HCT116 (cell line): ENCODE measurements at places on chromosomes 3 and 15.

GRCh38 chr15:48352474-48353072 is 21.3 kb downstream of the DUT start:
- peak; percentile 77 for DNase-seq

DNA sequence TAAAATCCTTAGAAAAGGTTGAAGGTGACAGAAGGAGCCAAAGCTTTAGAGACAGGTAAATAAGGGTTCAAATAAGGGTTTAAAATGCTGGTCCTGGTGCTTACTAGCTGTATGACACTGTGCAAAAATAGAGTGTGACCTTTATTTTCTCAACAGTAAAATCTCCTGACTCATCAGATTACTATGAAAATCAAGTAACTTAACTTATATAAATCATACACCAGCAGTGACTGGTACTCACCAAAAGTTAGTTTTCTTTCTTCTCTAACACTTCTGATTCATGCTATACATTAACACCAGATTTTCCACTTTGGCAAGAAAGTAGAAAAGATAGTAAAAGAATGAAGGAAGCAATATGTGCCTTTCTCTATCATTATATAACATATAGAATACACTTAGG is 205.9 kb upstream of the GBE1 start:
- DNase-seq: no peak

DNA sequence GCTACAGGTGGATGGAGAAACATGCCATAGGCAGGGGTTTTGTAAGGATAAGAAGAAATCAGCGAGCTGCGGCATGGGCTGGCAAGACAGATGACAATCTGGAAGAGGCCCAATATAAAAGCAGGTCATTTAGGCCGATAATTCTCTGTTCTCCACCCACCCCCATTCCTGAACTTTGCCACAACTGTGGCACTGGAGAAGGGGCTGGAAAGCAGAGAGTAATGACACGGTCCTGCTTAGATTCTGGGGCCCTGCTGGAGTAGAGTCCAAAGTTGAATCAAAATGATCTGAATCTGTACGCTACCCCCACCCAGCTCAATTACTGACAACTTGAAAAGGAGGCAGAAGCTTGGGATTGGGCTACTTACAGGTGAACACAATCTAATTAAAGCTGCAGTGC is 18.4 kb upstream of the BUB1B start:
- DNase-seq: no peak

GRCh38 chr15:75059607-75060006 is 36.2 kb downstream of the PPCDC start:
- DNase-seq: no peak

DNA sequence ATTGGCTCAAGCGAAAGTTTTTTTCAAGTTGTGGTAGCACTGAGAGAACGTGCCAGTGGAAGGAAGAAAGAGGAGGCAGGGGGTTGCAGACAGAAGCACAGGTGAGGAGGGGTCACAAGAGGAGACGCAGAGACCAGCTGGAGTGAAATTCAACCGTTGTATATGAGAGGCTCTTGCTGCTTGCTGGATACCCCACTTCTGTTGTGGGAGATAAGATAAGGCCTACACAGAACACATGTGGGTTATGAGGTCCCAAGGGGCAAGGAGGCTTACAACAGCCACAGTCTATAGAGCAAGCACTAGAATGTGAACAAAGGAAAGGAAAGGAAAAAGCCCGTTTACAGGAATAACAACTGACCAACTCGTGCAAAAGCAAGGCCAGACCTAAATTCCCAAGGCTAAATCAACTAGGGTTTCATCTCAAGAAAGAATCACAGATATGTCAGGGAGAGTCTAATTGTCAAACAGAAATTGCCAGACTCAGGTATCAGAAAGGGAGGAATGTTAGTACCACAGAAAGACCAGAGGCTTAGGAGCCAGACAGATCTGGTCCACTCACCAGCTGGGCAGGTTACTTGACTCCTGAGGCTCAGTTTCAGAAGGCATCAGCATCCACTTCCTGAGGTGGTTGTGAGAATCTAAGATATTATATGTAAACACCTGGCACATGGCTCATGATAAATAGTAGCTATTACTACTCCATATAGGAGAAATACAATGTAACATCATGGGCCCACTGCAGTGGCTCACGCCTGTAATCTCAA is 60.9 kb downstream of the MSL2 start:
- no peak for DNase-seq

- no peak for DNase-seq
Observed at GRCh38 chr15:79629687-79630086, 197.6 kb downstream of the MINAR1 start.

DNA sequence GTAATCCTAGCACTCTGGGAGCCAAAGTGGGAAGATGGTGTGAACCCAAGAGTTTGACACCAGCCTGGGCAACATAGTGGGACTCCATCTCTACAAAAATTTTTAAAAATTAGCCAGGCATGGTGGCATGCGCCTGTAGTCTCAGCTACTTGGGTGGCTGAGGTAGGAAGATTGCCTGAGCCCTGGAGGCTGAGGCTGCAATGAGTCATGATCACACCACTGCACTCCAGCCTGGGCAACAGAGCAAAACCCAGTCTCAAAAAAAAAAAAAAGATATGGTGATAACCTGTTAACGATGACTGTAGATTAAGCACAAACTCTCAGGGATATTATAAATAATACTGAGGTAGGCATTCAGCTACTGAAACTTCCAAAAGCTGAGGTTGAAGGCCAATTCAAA is 107.5 kb downstream of the SLC49A4 start:
- DNase-seq: no peak

DNA sequence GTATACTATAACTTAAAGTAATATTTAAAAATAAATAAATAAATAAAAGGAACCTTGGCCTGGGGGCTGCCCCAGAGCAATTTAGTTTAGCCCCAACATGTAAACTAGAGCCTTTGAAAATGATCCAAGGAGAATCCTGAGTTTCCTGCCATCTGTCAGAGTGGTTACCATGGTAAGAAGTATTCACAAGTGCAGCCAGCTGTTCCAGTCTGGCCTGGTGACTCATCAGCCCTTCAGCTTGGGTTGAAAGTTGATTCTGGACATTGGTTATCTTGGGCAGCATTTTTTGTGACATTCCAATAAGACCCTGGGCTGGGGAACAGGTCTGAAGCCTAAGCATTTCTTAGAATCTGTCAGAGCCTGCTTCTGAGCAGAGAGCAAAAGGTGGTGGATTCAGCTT is 72.7 kb upstream of the LRTM1 start:
- DNase-seq: no peak

- DNase-seq: peak; percentile 28
Observed at GRCh38 chr15:41022487-41023090, 69.3 kb downstream of the CHAC1 start.

- DNase-seq: peak; percentile 54
Observed at GRCh38 chr3:127970966-127971592, 56.0 kb downstream of the KBTBD12 start.

GRCh38 chr15:85757939-85758654 is 36.6 kb downstream of the KLHL25 start:
- no peak for DNase-seq

DNA sequence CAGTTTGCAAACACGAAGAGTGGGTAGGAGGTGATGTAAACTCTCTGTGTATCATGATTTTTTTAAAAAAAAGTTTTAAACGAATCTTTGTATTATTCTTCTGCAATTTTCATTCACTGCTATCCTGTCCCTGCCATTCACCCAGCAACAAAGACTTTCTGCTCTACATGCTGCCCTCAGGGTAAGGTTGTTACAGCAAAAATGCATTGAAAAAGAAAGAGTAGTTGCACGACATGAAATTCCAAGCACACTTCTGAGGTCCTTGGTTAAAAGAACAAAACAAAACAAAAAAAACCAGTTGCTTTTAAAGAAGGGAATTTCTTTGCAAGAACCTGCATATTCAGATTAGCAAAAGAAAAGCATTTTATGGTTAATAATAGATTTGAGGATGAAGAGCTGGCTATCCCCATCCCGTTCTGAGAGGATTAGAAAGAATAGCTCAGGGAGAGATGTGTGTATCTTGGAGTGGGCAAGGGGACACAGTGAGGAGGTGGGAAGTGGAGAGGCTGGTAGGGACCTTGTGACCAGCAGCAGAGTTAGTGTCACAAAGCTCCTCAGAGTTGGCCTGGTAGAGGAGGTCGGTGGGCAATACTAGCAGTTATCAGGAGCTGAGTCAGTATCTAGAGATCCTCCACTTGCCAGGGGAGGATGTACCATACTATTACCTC is 290.8 kb downstream of the NEK10 start:
- DNase-seq: no peak

DNA sequence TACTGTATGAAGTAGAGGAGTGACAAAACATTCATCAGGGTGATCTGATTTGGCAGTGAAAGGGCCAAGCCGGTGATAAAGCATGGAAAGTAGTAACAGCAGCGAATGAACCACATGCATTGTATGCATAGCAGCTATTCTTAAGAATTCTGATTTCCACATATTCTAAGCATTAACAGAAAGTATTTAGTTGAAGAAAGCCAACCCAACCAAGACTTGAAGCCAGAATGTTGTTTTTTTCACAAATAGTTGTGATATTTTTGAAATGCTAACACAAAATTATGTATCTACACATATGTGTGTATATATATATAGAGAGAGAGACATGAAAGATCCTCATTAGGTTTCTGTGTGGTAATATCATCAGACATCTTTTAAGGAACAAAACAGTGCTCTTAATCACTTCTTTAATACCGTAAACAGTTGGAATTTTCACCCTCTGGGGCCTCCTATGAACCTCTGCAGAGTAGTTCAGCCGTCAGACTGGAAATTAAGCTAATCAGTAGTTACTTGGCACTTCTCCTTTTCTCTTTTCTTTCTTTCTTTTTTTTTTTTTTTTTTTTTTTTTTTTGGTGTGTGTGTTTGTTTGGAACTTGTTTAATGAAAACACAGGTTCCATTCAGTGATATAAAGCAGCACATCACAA is 139.6 kb downstream of the CMSS1 start:
- DNase-seq: no peak

DNA sequence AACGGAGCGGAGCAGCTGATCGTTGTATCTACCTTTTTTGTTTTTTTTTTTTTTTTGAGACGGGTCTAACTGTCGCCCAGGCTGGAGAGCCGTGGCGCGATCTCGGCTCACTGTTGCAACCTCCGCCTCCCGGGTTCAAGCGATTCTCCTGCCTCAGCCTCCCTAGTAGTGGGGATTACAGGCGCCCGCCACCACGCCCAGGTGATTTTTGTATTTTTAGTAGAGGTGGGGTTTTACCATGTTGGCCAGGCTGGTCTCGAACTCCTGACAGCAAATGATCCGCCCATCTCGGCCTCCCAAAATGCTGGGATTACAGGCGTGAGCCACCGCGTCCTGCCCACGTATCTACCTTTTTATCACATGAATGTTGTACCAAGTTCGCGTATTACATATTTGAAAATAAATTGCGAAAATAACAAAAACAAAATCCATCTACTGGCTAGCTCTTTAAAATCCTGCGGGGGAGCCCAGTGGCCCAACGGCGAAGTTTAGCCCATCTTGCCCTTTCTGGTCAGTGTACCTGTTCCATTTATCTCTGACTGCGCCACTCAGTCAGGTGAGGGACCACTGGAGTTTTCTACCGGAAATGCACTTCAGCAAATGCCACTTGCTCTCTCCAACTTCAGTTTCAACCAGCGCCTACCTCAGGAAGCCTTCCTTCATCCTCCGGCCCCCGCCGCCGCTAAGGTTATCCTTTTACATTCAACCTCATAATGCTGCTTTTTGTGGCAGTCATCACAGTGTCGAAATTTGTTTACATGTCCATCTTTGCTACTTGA is 1.2 kb upstream of the EIF3J start:
- DNase-seq: no peak

GRCh38 chr15:76286271-76286879 is 24.9 kb downstream of the ETFA start:
- DNase-seq: no peak

- no peak for DNase-seq
Observed at GRCh38 chr3:146796078-146796477, 190.9 kb upstream of the PLSCR5 start.

GRCh38 chr15:31606194-31606669 is 279.6 kb downstream of the KLF13 start:
- no peak for DNase-seq

DNA sequence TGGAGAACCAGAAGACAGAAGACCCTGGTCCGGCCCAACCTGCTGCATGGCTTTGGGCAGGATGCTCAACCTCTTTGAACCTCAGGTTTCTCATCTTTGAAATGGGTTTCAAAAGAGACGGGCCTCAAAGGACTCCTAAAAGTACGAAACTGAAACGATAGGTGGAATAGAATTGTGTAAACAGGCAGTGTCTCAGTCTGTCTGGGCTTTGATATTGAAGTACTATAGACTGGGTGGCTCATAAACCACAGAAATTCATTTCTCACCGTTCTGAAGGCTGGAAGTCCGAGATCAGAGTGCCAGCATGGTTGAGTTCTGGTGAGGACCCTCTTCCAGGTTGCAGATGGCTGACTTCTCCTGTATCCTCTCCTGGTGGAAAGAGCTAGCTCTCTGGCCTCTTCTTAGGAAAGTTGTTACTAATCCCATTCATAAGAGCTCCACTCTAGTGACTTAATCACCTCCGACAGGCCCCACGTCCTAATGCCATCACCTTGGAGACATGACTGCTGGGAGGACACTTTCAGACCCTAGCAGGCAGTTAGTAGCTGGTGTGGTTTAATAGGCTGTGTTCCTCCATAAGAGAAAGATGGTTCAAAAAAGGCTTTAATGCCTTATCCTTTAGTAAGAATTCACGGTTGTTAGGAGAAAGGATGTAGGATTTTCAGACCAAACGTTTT is 35.7 kb downstream of the SSUH2 start:
- DNase-seq: no peak
